ENCODE measurements at places on chromosomes 1 and 21.

DNA sequence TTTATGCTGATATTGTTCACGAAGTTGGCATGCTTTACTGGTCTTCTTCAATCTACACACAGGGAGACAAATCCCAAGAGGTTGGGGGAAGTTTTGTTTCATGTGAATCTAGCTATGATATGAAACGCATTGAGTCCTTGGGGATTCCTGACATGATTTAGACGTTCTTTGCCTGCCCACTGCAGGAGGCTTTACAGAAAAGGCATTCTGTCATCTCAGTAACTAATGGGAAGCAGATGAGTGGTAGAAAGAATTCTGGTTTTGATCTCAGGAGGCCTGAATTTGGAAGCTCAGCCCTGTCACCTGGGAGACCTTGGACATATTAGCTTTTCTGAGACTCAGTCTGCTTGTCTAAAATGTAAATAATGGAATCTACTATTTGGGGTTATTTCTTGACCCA lies 383.0 kb upstream of the NFIA start:
- DNase-seq, result no peak

- DNase-seq, result no peak
Observed at GRCh38 chr1:78690516-78690915, 40.9 kb downstream of the IFI44 start.

GRCh38 chr1:243842161-243842560 lies 7.9 kb downstream of the AKT3 start:
- DNase-seq, result no peak

- no peak for DNase-seq
Observed at GRCh38 chr1:149966405-149966804, 29.7 kb upstream of the MTMR11 start.

- peak; percentile 28 for DNase-seq
Observed at GRCh38 chr1:169312084-169312954, 55.3 kb downstream of the NME7 start.

- no peak for DNase-seq
Observed at GRCh38 chr1:1123581-1124507, 8.0 kb upstream of the C1orf159 start.

- DNase-seq, result no peak
Observed at GRCh38 chr1:40204856-40205255, 42.9 kb upstream of the TMCO2 start.

GRCh38 chr1:43144237-43144636 lies 27.9 kb downstream of the EBNA1BP2 start:
- DNase-seq, result no peak

- no peak for DNase-seq
Observed at GRCh38 chr1:88376421-88376820, 307.7 kb upstream of the PKN2 start.

DNA sequence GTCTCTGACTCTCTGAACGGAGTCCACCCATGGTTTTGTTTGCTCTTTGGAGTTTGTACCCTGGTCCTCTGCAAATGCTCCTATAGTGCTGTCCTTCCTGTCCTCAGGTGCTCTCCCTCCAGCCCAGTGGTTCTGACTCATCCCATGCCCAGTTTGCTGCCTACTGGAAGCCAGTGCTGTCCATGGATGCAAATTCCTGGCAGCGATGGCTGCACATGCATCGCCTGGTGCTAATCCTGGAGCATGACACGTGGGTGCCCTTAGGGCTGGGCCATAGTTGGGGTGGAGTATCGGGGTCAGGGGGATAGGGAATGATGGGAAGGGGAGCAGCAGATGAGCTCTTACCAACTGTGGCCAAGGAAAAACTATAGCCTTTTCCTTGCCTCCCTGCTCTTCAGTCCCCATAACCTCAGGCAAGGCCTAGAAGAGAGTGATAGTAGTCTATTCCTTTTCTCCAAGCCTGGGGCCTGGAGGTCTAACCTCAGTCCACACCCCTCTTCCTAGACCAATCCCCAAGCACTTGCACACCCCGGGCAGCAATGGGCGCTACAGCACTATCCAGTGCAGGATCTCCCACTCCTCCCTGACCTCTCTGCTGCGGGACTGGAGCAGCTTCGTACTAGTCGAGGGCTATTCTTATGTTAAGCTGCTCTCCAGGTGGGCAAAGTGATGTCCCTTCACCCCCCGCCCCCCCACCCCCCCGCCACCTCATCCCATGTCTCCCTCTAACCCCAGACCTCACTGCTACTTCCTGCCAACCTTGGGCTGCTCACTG lies 31.6 kb downstream of the HYI start:
- DNase-seq, result no peak

DNA sequence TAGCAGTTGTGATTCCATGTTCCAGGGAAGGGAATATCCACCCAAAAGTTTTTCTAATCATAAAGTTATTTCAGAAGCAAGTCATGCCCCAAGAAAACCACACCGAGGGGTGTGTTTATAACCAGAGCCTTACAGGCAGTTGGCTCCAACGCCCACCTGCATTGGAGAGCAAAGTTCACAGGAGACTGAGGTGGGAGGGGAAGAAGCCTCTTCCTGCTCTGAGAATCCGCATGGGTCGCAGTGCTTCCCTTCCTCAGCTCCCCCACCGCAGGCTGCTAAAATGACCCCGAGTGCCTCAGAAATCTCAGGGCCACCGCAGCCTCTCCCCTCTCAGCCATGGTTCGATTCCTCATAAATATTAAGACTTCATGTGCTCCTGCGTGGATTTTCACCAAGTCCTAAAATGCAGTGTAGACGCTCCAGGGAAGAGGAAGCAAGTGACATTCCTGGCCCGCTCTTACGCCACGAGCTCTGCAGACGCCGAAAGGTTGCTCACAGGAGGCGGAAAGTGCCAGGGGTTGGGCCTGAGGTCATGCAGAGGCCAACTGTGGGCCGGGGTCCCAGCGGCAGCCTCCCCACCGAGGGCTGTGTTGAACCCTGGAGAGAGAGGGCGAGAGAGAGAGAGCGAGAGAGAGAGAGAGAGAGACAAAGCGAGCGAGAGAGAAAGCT lies 13.4 kb upstream of the SPSB1 start:
- DNase-seq, result no peak

All from activated T-cell treated with anti-CD3 and anti-CD28 coated beads for 24 hours (primary cell).